ENCODE measurements at places on chromosomes 2 and 18.

DNA sequence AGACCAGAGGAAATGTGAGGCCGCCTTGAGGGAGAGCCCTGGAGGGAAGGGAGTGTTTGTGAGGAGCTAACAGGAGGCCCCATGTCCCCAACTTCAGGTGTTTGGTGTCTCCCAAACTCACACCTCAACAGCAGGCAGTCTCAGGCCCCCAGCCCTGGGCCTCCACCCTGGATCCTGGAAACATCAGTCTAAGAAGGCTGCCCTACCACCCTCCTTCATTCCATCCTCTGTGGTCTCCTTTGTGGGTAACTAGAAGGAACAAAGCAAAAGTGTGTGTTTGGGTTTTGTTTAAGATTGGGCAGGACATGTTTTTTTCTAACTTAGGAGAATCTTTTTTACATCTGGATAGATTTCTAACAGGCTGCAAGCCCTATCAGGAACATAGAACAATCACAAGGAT lies 404.3 kb downstream of the BCL11A start:
- DNase-seq: no peak

DNA sequence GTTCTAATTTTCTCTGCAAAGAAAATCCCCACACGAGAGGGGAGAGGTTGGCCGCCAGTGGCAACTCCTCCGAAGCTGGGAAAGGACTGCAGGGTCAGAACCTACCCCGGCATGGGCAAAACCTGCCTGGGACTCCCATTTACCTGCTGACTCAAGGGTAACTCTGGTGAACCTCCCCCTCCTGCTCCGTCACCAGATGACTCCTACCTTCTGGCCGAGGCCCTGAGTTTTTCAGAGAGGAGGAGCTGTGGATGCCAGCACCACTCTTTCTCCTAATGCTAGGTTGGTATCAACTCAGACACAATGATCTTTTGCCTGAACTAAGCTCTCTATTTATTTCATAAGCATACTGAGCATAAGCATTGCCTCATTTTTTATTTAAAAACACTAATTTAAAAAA lies 96.6 kb downstream of the ALPK2 start:
- no peak for DNase-seq

DNA sequence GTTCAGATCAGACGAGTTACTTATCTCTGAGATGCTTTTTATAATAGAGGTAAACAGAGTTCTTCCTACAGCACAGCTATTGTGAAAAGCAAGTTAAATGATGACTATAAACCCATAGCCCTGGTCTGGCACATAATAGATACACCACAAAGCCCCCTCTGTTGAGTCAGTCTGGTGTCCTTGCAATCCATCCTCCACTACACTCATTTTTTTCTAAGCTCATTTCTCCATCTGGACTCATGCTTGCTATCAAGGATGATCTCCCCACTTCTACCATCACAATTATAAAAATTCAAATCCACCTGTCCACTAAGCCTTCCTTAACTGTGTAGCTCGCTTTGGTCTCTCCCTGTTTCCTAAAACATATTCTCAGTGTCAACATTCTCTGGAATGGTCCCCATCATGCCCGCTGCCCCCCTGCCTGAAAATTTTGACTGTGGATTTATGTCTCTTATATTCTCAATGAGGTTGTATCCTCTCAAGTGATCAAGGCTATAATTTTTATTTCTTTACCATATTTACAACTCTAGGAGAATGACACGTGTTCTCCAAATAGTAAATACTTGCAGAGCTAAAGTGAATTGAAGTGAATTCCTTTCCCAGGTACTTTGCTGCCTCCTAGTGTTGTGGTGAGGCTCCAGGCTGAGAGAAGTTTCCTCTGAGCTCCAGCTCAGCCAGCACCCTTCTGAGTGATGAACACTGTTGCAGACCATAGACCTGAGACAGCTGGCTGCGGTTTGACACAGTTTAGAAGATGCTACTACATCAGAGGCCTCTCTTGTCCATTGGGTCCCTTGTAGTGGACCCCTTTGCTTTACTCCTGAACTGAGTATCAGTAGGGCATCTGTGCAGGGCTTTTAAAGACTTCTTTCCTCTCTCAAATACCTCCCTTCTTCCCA lies 108.7 kb downstream of the DPP10 start:
- no peak for DNase-seq

GRCh38 chr2:238971318-238972145 lies 123.6 kb downstream of the TWIST2 start:
- no peak for DNase-seq

- no peak for DNase-seq
Observed at GRCh38 chr18:48375150-48375800, 33.9 kb downstream of the ZBTB7C start.

GRCh38 chr2:47006374-47007222 lies 91.0 kb upstream of the MCFD2 start:
- no peak for DNase-seq

DNA sequence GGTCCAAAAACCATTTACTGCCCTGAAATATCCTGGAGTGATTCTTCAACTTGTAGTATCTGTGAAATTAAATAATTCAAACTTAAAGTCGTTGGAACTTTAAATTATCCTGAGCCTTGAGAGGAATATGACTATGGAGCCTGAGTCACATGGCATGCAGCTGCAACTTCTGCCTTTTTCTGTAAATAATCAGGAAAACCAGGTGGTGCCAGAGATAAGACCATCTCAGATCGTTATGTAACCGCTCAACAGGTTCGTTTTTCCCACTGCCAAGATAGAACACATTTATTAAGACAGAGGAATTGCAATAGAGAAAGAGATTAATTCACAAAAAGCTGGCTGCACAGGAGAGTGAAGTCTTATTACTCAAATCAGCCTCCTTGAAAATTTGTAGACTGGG lies 876.5 kb downstream of the SUCLG1 start:
- DNase-seq: no peak

DNA sequence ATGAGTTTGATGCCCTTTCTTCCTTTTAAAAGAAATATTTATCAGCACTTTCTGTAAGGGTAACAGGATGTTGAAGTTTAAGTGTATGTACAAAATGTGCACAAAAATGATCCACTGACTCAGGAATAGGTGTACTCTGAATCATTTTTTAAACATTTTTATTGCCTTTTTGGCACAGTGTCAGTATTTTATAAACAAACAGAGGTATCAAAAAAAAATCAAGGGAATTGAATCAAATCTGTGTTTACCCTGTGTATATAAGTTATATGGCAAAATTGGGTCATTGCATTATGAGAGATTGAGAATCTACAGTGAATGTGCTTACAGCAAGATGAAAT lies 513.9 kb upstream of the NETO1 start:
- no peak for DNase-seq

- no peak for DNase-seq
Observed at GRCh38 chr2:235555371-235555770, 61.5 kb downstream of the AGAP1 start.

DNA sequence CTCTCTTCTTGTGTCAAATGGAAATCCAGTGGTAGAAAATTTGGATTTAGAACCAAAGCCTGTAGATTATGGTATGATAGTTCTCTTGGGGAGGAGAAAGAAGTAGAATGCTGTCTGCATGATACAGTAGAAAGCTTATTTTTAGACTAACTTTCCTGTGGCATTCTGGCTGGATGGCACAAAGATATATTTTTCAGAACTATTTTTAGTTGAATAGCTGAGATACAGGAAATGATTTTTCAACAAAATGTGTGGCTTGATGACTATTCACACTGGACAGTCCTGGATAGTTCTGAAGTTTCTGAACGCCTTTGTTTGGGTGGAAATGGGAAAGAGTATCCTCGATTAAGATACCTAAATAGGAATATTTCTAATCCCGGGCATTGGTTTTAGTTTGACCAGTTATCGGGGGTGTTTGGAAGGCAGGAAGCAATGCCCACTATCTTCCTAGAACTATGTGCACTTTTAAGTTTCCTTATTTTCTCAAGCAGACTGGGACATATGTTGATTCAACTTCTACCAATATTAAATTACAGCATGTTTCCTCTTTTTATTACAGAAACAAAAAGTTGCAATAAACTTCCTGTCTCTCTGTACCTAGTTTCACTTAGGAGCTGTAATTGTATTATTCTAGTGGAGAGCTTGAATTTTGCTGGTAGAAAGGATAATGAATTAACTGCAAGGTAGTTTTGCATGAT lies 32.1 kb downstream of the GDF7 start:
- DNase-seq: no peak

- no peak for DNase-seq
Observed at GRCh38 chr18:34358923-34359322, 134.2 kb upstream of the NOL4 start.

GRCh38 chr2:219581346-219581745 lies 9.2 kb downstream of the INHA start:
- no peak for DNase-seq

- peak; percentile 36 for DNase-seq
Observed at GRCh38 chr2:127859712-127860085, 1.7 kb upstream of the POLR2D start.

DNA sequence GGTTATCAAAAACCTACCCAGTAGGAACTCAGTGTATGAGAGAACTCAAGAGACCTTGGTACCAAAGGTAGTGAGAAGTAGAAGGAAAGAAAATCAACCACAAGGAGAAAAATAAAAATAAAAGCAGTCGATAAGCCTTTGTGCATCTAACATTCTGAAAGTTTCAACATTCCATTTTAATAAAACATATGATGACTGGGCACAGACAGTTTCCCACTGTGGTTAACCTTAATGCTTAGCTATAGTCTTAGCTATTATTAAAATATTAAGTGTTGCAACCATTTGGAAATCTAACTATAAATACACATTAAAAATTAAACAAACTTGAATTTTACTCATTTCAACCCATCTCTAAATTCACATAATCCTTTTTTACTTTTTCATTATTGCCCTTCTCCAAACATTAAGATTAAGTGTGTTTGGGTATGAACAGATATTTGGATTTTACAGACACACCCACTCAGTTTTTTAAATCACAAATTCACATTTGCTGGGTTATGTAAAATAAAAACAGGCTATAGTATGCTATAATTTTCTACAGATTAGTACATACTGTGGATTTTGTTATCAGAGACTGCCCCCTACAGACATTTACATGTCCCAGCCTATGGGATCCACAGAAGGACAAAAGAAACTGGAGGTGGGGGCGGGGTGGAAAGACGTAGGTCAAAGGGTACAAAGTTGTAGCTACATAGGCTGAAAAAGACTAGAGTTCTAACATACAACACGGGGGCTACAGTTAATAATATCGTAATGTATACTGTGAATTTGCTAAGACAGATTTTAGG lies 32.8 kb downstream of the SRBD1 start:
- DNase-seq: no peak

DNA sequence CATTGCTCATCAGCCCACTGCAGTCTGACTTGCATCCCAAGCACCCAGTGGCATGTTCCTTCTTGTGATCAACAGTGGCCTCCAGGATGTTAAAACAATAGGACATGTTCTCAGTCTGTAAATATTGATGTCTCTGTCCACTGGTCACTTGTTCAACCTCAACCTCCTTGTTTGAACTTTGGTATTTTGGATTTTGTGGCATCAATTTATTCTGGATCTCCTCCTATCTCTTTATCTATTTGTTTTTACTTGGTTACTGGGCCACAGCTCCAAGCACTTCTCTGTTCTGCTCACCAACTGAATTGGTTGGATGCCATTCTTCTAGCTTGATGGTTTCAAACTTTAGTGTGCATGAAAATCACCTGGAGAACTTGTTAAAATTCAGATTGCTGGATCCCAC lies 1414.8 kb upstream of the CELF4 start:
- DNase-seq: no peak

DNA sequence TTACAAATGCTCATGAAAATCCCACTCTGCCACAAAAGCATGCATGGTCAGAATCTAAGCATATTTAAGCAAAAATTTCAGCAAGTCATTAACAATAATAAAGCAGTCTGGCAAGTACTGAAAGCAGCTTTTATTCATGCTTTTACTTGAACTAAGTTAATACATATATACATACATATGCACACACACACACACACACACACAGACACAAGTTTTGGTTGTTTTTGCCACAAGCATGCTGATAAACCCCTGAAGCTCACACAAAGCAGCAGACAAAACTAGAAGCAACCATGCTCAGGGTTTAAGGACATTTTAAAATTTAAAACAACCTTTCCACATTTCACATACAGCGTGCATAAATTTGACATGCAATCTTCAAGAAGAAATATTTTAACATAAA lies 819.1 kb upstream of the FSHR start:
- DNase-seq: no peak

DNA sequence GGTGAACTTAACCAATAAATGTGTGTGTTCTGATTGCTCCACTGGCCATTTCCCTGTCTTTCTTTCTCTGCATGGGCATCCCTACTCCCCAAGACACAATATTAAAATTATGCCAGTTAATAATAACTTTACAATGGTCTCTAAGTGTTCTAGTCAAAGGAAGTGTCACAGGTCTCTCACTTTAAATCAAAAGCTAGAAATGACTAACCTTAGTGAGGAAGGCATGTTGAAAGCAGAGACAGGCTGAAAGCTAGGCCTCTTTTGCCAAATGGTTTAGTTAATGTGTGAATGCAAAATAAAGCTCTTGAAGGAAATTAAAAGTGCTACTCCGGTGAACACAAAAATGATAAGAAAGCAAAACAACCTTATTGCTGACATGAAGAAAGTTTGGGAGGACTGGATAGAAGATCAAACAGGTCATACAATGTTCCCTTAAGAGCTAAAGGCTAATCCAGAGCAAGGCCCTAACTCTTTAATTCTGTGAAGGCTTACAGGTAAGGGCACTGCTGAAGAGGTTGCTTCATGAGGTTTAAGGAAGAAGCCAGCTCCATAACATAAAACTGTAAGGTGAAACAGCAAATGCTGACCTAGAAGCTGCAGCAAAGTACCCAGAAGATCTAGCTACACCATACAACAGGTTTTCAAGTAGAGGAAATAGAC lies 44.0 kb upstream of the ARHGAP15 start:
- DNase-seq: no peak

GRCh38 chr2:72332720-72333119 lies 185.1 kb upstream of the CYP26B1 start:
- DNase-seq: no peak

DNA sequence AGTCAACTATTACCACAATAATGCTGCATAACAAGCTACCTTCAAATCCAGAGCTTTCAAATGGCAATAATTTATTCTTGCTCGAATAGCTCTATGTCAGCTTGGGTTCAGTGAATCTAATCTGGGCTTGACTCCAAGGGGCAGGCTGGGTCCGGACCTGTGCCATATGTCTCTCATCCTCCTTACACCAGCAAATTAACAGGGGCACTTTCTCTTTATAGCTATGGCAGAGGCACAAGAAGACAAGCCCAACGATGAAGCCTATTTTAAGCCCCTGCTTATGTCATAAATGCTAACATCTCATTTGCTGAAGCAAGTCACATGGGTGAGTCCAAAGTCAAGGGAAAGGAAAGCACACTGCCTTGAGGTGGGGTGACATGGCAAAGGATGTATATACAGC lies 13.3 kb upstream of the ZNF521 start:
- DNase-seq: no peak

GRCh38 chr2:105255979-105256378 lies 14.4 kb downstream of the GPR45 start:
- DNase-seq: no peak

GRCh38 chr2:29260142-29260772 lies 145.0 kb downstream of the CLIP4 start:
- DNase-seq: no peak

GRCh38 chr18:35397976-35398375 lies 20.8 kb upstream of the ZNF396 start:
- no peak for DNase-seq

- DNase-seq: no peak
Observed at GRCh38 chr2:101002562-101003277, 631 bp downstream of the RPL31 start.

Data from activated T-helper 1 cell treated with anti-CD3 and anti-CD28 coated beads, Interleukin-2, amount 50 U/mL, for 16 hours (primary cell).